Adipocyte (in vitro differentiated cells): ENCODE measurements at places on chromosomes 5 and 9.

GRCh38 chr5:100161868-100162267, 373.3 kb upstream of the FAM174A start:
- DNase-seq, result no peak

DNA sequence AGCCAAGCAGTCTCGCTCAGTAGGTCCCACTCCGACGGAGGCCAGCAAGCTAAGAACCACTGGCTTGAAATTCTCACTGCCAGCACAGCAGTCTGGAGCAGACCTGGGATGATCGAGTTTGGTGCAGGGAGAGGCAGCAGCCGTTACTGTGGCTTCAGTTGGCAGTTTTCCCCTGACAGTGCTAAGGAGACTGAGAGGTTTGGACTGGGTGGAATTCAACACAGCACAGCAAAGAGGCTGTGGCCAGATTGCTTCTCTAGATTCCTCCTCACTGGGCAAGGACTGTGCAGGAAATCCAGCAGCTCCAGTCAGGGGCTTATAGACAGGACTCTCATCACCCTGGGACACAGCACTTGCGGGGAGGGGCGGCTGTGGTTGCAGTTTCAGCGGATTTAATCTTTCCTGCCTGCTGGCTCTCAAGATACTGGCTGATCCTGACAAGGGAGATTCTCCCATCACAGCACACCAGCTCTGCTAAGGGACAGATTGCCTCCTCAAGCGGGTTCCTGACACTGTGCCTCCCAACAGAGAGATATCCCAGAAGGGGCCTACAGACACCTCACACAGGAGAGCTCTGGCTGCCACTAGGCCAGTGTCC, 122.1 kb downstream of the YIPF5 start:
- DNase-seq, result peak; percentile 24

DNA sequence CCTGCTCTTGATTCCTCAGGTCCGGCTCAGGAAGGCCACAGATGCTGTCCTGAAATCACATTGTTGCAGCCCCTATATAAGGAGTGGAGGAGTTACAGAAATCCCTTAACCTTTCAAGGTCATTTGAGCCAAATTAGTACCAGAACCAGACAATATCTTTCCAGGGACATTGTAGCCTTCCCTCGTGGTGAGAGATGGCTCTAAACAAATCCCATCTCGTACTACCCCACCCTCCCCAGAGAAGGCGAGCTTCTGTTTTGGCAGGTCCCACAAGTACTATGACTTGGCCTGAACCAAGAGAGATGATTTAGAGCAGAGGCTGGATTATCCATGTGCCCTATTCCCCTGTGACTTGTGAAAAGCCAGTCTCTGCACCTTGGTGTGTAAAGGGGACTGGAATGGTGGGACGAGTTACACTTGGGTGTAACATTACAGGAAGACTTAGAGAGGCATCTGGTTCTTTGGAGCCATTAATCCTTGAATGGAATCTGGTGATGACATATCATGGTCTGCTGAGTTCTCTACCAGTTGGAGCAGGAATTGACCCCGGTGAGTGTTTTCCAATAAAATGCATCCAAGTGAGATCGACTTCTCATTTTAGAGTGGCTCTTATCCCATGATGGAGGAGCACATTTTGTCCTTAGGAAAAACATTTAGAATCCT, at the start of gene FAM240B:
TSS of gene FAM240B (minus strand) at position 51 of the 663 bp plus-strand sequence. CDS start 16,134 bp downstream, outside the sequence.
- no peak for DNase-seq

DNA sequence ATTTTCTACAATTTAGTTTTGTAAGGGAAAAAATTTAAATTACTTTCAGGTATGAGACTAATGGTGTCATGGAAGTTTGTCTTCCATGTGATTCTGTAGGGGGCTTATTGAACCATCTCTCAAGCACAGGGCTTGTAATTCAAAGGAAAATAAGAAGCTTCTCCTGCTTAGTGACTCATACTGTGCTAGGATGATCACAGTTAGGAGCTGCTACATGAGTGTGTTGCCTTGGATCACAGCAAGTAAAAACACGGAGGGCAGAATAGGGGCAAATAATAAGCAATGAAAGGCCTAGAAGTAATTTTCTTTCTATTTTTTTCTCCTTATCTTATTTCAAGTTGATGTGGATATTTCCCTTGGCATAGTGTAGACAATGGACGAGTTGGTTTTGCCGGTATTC, 28.9 kb downstream of the TMEM167A start:
- DNase-seq, result no peak

DNA sequence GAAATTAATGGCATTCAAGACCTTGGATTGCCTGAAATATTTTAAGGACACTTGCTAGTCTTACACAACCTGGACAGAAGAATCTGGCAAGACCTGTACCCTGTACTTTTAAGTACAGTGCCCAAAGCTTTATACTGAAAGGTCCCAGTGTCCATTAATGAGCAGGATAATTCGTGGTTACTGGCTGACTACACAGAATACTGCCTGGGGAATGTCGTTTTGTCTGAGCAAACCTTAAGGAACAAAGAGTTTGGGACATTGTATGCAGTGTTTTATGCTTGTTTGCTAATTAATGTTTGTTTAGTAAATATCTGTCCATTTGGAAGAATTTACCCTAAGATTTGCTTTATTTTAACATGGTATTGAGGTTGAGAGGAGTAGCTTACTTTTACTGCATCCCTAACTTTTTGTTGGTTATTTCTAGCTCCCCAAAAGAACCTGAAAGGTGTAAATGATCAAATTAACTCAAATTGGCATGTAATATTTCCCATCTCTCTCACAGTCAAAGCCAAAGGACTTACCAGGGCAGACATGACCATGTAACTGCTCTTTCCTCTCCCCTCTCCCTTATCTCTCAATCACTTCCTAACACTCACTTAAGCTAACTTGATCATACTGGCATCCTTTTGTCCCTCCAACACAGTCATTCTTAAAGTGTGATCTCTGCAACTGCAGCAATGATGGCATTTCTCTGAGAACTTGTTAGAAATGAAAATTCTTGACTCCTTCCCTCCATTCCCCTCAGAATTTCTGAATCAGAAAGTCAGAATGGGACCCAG, 15.7 kb downstream of the RANBP3L start:
- DNase-seq, result no peak
